ENCODE measurements at places on chromosomes 12 and 14. TPM values are rescaled to one million over a fixed set of nuclear protein-coding genes. Genes with fewer than 3 reads are reported as not detected.

The TSPAN19 gene
- not detected for total RNA-seq

The KLRC4 gene
- total RNA-seq = 3.1 TPM

The TAS2R8 gene
- total RNA-seq = 0.50 TPM

The TCL1B gene
- not detected for total RNA-seq

The ACAD10 gene
- total RNA-seq = 27.1 TPM

The PROX2 gene
- not detected for total RNA-seq
